ENCODE measurements at places on chromosomes 16 and 17.

- DNase-seq: no peak
Measured at GRCh38 chr16:50021544-50021943, 3.5 kb upstream of the CNEP1R1 start.

DNA sequence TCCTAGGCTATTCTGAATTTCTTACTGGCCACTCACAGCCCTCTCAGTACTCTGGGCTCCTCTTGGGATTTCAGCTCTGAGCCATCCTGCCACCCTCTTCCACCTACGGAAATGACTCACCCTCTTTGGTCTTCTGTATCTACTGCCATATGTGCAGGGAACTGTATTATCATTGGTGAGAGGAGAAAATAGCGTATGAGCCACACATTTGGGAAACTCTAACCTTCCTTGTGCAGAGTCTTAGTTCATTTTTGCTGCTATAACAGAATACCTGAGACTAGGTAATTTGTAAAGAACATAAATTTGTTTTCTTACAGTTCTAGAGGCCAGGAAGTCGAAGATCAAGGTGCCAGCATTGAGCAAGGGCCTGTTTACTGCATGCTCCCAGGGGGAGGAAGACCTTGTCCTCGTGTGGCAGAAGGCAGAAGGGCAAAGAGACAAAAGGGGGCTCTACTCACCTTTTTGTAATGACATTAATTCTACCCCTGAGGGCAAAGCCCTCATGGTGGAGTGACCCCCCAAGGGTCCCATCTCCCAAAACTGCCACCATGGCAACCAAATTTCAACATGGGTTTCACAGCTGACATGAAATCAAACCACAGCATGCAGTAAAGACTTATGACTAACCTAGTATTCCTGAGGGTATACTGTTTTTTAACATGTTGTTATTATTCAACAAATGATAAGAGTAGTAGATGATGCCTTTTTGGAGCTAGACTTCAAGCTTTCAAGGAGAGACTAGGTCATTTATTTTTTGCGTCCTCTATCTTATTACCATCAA, 191.8 kb downstream of the PRKCA start:
- no peak for DNase-seq

DNA sequence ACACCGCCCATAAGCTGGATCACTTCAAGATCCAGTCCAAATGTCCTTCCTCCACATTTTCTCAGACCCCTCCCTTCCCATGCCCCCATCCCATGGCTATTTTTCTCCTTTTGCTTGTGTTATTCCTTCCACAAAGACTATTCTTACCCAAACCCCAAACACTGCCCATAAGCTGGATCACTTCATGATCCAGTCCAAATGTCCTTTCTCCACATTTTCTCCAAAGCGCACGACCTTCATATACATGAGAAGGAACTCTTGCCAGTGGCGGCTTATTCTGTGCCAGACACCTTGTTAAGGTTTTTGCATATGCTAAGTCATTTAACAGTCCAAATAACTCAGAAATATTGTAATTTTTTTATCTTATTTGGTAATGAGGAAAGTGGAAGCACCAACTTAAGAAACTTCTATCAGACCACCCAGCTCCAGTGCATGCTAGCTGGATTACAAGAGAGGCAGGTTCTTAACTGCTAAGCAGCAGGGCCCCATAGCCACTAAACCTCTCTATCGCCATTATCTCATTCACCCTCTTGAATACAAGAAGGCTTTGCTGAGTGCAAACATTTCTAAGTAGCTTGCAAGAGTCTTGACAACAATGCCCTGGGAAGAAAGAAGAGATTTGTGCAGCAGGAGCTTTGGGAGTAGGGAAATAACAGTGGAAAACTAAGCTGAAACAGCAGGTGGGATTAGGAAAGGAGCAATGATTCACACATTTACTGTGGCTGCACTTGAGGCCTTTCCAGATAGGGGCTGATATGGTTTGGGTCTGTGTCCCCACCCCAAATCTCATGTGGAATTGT, 428.2 kb upstream of the MAF start:
- no peak for DNase-seq

- no peak for DNase-seq
Measured at GRCh38 chr16:59180083-59180476, 446.0 kb upstream of the GOT2 start.

DNA sequence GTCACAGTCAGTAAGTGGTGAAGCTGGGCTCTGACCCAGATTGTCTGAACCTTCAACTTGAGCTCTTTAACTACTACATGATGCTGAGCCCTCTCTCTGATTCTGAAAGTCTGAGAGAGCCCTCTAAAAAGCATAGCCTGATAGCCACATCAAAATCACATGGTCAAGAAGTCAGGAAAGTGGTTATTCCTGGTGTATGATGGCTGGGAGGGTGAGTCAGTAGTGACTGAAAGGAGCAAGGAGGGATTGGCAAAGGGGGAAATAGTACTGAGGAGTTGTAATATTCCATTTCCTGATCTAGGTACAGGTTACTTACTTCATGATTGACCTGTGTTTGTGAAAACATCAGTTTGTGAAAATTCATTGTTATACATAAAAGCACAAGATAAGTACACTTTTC, 89.1 kb downstream of the SSH2 start:
- no peak for DNase-seq

DNA sequence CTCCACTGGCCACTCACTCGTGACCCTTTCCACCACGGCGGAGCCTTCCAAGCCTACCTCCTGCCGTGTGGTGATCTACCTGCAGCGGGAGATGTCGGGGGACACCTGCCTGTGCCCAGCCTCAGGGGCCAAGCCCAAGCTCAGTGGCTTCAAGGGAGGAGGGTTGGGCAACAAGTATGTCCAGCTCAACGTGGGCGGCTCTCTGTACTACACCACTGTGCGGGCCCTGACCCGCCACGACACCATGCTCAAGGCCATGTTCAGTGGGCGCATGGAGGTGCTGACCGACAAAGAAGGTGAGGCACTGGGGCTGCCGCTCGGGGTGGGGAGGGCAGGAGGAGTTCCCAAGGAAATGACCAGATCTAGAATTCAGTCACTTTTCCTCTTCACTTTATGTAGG, 3.9 kb downstream of the TNFAIP1 start:
- DNase-seq: no peak

- no peak for DNase-seq
Measured at GRCh38 chr17:57295526-57296023, 39.3 kb downstream of the MSI2 start.

- DNase-seq: no peak
Measured at GRCh38 chr17:73634629-73635028, 9.6 kb downstream of the SDK2 start.

GRCh38 chr16:19830902-19831560, 53.6 kb downstream of the GPRC5B start:
- no peak for DNase-seq

GRCh38 chr16:79320956-79321355, 279.6 kb downstream of the MAF start:
- DNase-seq: no peak

DNA sequence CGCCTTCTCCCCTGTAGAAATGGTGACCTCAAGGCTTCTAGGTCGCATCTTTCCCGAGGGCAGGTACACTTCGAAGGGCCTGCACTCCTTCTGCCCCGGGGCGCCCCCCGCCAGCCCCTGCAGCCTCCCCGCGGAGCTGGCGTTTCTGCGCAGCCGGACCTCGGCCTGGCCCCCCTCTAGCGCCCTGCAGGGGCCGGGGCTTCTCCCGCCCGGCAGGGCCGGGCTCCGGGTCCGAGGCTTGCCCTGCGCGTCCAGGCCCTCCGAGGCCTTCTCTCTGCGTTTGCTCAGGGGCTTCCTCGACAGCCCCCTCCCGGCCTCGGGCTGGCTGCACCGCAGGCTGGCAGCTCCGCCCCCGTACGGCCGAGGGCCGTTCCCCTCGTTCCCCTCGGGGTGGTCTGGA, 2.1 kb downstream of the MEFV start:
- DNase-seq: no peak

- no peak for DNase-seq
Measured at GRCh38 chr17:75823257-75824041, 20.8 kb downstream of the UNC13D start.

DNA sequence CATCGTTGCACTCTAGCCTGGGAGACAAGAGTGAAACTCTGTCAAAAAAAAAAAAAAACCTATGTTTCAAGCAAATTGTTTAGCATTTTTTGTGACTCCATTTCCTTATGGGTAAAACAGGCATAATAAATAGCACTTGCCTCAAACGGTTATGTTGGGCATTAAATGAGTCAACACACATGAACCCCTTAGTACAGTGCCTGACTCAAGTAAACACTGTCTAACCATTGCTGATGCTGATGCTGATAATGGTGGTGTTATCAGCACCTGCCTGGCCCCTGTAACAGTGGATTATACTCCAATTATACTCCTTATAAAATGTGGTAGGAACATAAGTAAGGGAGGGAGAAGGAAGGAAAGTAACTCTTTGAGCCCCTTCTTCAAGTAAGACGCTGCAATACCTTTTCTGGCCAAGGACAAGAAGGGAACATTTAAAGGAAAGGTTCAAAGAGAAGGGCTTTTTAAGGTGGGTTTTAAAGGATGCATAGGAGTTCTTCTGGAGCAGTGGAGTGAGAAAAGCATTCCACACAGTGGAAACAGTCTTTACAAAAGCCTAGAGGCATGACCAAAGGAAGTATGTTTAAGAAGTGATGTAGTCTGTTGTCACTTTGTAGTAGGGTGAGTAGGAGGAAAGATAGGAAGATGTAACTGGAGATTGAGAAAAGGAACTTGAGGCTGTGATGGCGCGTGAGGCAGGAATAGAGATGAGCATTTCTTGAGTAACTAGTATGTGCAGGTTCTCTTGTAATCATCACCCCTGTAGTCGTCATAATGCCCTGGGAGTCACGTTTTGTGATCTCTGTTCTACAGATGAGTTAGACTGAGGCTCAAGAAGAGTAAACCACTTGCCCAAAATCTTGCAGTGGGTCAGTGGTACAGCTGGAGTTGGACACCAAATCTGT, 4.3 kb downstream of the SCNN1B start:
- no peak for DNase-seq

- no peak for DNase-seq
Measured at GRCh38 chr17:38583828-38584349, 21.9 kb downstream of the SRCIN1 start.

GRCh38 chr16:80580109-80580832, 39.5 kb downstream of the DYNLRB2 start:
- DNase-seq: peak; percentile 68

- no peak for DNase-seq
Measured at GRCh38 chr17:13931111-13931526, 138.2 kb upstream of the COX10 start.

- DNase-seq: no peak
Measured at GRCh38 chr17:5304636-5305035, 22.6 kb downstream of the RABEP1 start.

DNA sequence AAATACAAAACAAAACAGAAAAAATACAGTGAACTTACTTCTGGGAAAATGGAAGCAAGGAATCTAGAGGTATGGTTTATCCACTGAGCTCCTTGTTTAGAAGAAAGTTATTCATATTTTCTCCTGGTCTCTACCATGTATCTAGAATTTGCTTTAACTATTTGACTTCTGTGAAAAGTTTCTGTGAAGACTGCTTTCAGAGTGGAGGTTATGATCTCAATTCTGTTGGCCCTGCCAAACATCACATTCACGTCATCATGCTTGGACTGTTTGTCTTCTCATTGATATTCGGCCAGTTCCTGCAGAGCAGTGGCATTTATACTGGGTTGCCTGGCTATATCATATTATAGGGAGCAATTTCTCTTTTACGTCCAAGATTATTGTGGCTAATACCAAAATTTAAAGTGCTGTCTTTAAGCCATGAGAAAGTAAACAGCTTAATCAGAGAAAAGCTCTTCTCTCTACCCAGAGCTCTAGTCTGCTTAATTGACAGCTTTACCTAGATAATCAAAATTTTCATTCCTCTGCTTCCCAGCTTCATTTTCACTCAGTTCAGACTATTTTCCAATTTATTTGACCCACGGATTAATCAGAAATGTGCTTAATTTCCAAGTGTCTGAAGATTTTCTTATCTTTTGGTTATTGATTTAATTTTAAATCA, at the start of gene ABCA8:
TSS of gene ABCA8 (minus strand) at position 212 of the 661 bp plus-strand sequence. CDS start 13,358 bp downstream, outside the sequence.
- DNase-seq: no peak

DNA sequence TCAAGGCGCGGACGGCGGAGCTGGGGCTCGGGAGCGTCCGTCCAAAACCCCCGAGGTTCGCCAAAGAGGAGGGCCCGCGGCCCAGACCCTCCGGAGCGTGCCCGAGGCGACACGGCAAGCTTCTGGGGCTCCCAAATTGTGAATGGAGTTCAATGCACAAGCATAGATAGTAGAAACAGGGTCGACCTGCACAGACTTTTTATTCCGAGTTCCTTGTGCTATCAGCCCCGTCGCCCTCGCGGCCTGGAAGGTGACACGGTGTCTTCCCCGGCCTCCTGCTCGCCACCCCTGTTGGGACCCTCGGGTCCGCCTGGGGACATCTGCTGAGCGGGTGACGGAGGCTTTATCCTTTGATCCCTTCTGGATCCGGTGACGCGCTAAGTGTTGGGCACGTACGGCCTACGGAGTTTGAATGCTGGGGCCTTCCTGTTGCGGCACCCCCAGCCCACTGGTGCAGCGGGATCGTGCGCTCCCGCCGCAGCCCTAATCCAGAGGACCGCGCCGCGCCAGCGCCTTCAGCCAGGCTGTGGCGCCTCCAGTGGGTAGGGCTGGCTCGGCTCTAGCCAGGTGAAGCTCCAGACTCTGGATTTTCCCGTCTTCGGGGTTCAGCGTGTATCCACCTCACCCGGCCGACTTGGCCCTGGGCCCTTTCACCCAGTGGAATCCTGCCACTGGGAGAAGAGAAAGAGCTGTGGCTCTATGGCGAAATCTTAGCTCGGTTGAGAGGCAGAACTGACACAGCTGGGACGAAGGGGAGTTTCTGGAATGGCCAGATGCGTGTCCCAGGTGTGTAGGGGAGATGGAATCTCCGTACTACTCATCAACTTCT, 17.0 kb upstream of the NTN1 start:
- no peak for DNase-seq

DNA sequence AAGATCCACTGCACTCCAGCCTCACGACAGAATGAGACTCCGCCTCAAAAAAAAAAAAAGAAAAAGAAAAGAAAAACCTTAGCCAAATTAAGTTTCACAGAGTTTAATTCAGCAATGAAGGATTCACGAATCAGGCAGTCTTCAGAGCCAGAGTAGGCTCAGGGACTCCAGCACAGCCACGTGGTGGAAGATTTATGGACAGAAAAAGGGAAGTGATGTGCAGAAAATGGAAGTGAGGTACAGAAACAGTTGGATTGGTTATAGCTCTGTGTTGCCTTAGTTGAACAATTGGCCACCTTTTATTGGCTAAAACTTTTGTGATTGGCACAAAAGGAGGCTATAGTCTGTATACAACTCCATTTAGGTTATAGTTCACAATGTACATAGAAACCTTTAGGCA, 256.6 kb downstream of the HS3ST3B1 start:
- DNase-seq: no peak

GRCh38 chr16:25832291-25832690, 140.5 kb downstream of the HS3ST4 start:
- DNase-seq: no peak

All from CD4-positive, alpha-beta T cell treated with Interleukin-6 at 100 ng/mL for 8 hours (primary cell).